ENCODE measurements at places on chromosomes 5 and 9.

DNA sequence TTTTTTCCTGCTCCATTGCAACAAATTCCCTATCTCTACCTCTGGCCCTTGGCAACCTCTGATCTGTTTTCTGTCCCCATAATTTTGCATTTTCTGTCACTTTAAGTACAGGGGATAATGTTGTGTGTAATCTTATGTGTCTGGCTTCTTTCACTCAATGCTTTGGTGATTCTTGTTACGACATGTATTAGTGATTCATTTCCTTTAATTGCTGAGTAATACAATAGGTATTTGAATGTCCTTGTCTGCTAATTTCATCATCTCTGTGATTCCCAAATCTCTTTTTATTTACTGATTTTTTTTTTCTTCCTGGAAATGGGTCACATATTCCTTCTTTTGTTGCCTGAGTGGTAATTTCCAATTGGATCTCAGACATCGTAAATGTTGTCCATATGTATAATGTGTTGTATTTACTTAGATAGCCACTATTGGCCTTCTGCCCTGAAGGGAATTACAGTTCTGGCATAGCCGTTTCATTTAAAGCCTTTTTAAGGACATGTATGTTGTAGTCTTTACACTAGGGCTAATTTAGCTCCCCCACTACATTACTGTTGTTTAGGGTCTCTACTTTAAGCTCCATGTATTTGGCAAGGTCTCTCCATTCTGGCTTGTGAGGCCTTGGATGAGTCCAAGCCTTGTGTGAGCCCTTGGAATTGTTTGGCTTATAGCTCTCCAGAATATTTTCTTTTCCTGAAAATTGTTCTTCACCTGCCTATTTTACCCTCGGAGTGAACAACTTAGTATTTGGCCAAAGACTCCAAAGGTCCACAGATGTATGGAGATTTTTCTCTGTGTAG, 683.8 kb downstream of the LRRC70 start:
- no peak for DNase-seq

GRCh38 chr5:159849437-159850083, 66.7 kb upstream of the ADRA1B start:
- peak; percentile 77 for DNase-seq

- no peak for DNase-seq
Measured at GRCh38 chr5:36070687-36071571, 4.2 kb upstream of the UGT3A2 start.

- no peak for DNase-seq
Measured at GRCh38 chr9:76456202-76456926, 2.6 kb upstream of the GCNT1 start.

DNA sequence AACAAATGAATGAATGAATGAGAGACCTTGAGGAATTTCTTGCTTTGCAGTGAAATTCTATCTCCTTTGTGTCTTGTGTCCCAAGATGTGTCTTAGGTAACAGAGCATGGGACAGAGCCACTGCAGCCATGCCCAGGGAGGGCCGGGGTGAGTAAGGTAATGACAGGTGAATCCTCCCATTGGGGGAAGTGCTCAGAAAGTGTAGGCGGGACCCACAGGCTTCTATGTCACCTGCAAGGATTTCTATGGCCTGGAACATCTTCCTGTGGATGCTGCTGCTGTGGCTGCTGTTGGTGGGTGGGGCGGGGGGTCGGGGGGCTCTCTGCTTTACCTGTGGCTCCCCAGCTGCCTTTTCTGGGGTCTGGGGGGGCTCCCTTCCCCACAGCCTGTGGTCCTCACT, 133.6 kb upstream of the IER5L start:
- no peak for DNase-seq

DNA sequence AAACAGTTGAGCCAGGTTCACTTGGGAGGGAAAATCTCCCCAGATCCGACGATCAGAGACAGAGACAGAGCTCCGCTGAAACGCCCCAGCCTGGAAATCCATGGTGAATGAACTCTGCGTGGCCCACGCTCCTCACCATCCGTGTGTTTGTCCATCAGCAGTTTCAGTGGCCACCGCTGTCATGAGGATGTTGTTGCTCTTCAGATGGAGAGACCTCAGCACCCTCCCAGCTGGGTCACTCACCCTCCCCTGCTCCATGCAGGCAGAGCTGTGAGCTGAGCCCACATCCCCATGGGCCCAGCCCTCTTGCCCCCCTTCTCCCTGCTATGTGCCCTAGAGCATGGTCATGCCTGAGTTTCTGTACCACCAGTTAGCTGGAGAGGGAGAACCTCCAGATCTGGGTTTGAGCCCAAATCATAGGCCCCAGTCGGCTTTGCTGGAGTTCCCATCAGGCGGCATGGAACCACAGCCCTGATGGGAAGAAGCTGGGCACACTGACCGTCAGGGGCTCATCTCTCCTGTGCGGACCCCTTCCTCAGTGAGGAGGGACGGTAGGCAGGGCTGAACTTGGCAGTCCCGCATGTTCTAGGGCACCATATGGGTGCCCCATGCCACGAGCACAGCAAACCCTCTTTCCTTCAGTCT, 154.4 kb upstream of the COL5A1 start:
- DNase-seq, result no peak

GRCh38 chr5:87243161-87243844, 24.4 kb upstream of the RASA1 start:
- peak; percentile 62 for DNase-seq

GRCh38 chr5:134258896-134259295, 33.0 kb upstream of the PPP2CA start:
- DNase-seq, result no peak

DNA sequence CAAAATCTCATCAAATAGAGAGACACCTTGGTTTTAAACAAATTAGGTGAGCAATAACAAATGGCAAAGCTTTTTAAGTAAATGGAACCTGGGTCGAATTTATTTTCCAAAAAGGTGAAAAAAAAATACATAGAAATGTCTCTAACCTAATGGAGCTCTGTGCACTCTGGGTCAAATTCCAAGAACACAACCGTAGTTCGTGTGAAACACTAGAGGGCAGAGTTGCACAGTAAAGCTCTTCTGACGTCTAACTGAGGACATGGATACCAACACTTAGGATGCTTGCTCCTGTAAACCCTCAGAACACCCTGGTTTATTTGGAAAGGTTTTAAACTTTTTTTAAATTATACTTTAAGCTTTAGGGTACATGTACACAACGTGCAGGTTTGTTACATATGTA, 18.9 kb downstream of the MARCHF11 start:
- DNase-seq, result peak; percentile 24

DNA sequence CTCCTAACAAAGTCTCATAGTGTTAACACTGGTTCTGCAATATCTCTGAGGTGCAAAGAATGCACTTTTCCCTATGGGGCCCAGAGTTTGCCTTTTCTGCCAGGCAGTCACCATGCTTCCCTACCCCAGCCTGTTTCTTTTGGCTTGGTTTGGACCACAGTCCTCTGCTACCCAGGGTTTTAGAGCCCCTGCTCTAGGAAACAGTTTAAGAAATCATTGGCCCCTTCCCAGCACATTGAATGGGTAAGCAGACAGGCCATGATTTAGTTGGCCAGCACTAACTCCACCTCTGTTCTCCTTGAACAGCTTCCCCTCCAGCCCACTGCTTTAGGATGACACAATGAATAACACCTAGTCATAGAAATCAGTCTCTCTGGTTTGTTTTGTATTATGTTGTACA, 73.2 kb downstream of the UBAP1 start:
- DNase-seq, result no peak

DNA sequence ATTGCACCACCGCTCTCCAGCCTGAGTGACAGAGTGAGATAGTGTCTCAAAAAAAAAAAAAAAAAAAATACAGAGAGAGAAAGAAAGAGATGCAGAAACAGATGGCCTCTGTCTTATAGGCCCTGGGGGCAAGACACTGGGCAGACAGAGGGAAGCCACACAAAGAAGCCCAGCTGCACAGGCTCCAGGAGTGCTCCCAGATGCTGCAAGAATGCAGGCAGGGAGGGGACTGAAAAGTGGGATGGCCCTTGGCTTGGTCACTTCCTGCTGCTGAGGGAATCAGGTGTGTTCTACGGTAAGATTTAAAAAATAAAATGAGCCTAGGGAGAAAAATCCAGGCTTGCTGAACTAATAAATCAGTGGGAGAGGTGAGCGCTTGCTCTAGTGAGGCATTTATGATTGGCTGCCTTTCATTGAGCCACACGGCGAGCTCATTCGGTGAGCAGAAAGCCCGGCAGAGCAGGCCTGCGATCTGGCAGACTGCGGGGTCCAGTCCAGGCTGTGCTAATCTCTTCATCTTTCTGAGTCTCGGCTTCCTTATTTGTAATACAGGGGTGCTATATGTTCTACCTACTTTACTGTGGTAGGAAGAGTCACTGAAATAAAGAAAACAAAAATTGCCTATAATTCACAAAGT, 80.6 kb downstream of the RAD23B start:
- peak; percentile 28 for DNase-seq

GRCh38 chr5:52837068-52837467, 49.4 kb downstream of the ITGA1 start:
- no peak for DNase-seq
